ENCODE measurements at places on chromosomes 12 and 14.

GRCh38 chr14:47102472-47102871, 450.9 kb upstream of the RPL10L start:
- DNase-seq: peak; percentile 22

DNA sequence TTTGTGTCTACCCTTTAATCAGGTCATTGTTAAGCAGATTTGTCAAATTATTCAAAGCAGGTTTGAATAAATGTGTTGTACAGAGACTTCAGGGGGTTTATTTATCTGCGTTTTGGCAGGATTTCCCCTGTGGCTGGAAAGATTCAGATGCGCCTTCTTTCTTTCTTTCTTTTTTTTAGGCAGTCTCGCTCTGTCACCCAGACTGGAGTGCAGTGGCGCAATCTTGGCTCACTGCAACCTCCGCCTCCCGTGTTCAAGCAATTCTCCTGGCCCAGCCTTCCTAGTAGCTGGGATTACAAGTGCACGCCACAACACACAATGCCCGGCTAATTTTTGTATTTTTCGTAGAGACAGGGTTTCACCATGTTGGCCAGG, 6.3 kb upstream of the NANOGNB start:
- no peak for DNase-seq

DNA sequence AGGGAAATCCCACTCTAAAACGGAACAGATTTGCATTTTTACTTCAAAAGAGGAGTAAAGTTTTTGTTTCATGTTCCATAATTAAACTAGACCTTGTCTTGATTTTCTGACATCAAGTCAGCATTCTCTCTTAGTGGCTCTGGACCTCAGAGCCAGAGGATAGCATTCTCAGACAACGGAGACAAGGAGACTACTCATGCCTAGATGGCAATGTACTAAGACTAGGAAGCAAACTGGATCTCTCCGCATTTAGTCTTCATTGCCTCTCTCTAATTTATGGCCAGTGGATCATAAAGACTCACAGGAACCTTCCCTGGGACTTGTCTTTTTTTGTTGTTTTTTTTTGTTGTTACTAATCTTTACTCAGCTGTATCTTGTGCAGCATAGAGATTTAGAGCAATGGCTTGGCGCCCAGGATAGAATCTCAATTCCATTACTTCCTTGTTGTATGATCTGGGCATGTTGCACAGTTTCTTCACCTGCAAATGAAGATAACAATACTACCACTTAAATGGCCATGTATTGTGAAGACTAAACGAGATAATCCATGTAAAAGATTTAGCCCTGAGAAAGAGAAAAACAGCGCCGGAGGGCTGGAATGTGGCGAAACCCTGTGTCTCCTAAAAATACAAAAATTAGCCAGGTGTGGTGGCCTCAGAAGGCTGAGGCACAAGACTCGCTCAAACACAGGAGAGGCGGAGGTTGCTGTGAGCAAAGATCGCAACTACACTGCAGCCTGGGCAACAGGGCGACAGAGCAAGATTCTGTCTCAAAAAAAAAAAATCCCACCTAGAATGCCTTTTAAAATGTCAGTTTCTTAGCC, 4.0 kb upstream of the GEMIN2 start:
- DNase-seq: no peak

DNA sequence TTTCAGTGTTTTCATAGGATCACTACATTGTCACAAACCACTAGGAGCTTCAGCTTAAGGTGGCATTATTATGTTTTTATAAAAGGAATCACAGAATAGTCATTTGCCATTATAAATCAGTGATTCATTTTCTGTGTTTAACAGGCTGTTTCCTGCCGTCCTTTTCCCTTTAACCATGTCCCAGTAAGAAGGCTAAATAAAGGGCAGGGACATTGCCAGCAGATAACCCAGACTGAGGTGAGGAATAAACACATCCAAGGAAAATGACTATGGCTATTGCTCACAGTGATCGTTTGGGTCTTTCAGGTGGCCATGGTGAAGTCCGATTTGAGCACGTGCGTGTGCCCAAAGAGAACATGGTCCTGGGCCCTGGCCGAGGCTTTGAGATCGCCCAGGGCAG, 17.9 kb upstream of the ALDH2 start:
- DNase-seq: no peak

GRCh38 chr12:10716704-10717315, 6.3 kb downstream of the YBX3 start:
- DNase-seq: no peak

DNA sequence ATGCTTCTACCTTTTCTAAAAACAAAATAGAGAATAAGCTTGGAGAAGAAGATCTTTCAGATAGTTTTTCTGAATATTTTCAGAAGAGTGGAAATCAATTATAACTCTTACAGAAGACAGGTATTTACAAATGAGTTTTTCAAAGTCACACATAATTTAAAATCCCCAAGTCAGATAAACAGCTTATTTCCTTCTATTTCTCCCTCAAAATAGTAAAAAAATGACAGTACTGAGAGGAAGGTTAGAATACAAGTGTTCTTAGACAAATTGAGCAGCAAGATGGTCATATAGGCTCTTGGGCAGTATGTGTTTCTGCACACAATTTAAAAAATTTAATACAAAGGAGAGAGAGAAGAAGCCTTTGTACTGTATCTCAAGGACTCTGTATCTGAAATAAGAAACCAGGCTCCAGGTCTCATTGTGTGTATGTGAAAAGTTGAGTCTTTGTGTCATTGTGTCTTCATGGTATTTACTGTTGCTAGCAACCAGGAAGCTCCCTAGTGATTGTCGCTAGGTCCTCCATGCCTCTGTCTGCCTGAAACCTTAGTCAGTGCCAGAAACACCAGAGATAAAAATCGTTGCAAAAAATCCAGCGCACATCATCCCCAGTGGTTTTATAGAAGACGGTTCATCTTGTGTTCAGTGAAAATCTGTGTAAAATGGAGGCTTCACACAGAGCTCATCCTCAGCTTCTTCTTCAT, 12.9 kb upstream of the TUBA1A start:
- peak; percentile 54 for DNase-seq

DNA sequence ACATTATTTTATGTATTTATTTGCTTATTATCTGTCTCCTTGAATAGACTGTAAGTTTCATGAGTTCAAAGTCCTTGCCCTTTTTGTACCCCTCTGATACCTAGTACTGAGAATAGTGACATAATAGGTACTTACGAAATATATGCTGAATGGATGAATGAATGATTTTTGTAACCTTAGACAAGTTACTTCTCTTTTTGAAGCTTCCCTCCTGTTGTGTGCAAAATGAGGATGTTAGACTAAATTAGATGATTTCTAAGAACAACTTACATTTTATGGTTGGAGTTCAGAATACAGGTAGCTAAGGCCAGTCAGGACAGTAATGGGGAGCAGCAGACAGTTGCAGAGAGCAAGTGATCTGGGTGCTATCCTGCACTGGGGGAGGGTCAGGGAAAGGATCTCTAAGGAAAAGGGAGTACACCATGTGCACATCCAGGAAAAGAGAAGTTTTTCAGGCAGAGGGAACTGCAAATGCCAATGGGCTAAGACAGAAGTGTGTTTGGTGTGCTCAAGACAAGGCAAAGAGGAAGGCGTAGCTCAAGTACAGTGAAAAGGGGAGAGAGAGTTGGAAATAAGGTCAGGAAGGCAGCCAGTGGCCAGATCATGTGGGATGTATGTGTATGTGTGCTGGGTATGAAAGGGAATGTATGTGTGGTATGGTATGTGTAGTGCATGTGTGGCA, 59.4 kb upstream of the AMIGO2 start:
- peak; percentile 47 for DNase-seq

DNA sequence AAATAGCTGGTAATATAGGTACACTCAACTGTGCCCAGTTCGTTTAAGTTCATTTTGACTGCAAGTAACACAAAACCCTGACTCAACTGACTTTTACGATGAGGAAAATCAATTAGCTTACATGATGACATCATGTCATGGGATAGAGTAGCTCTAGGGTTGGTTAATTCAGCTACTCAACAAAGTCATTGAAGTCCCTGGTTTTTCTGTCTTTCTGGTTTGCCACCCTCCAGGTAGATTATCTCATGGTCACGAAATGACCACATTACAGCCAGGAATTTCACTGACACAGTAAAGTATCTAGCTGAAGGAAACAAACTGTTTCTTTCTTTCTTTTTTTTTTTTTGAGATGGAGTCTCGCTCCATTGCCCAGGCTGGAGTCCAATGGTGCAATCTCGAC, 68.5 kb upstream of the FUT8 start:
- no peak for DNase-seq

DNA sequence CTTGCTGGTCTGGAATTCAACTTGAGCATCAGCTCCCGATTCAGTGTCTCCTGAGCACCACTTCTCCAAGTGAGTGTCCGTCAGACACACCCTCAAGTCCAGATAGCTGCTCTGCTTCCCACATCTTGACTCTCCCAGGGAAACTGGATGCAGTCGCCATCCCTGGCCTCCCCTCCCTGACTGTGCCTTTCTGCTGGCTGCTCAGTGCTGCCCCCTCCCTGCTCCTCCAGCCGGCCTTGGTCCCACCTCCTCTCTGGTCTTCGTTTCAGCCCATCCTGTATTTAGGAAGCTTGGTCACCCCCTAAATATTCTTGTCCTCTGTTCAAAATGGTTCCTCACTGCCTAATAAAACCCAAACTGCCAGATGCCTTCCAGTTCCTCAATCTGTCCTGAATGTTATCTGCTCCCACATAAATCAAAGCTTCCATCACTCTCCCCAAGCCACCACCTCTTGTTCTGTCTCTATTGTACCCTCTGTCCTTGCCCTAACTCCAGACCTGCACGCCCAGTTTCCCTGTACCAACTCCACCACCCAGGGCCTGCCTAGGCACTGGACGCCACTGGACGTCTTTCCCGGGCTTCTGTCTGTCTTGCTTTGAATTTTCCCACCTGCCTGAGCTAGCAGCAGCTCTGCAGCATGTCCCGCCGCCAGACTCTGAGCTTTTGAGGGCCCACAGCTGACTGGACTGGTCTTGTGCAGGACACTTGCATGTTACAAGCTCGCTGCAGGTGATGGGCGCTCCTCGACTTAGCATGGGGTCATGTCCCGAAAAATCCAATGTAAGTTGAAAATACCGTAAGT, 33.8 kb downstream of the CCDC92 start:
- peak; percentile 18 for DNase-seq

GRCh38 chr12:32897281-32897610, 669 bp upstream of the PKP2 start:
- peak; percentile 18 for DNase-seq

GRCh38 chr14:90508536-90509254, 111.9 kb downstream of the CALM1 start:
- peak; percentile 67 for DNase-seq

DNA sequence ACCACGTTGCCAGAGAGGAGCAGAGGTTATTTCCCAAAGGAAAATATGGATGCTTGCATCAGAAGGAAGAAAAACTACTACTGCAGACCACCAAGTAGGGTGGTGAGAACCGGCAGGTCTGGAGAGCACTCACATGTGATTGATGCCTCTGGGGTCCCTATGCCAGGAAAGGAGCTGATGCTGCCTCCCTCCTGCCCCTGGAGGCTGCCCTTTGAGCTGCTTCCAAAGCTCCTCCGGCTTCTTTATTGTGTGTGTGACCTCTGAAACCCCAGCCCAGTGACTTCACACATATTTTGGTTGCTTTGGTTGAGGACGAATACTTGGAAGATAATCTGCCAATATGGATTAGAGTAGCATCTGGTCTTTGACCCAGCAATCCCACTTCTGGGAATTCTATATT, 133.4 kb downstream of the AACS start:
- no peak for DNase-seq

DNA sequence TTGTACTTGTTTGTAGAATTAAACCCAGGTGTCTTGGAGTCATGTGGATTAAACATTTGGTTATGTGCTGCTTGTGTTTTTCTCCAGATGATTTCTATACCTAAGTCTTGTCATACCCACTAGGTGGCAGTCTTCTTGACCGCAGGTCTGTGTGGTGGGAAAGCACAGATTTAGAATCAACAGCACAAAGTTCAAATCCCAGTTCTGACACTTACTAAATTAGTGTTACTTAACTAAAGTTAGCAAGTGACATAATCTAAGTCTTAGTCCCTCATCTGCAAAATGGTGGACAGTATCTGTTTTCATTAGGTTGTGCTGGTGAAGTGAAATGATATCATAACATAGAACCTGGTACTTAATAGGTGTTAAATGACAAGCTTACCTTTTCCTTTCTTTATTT, 151.0 kb upstream of the ARHGAP5 start:
- peak; percentile 77 for DNase-seq

GRCh38 chr14:20632831-20633691, 8.4 kb downstream of the OR6S1 start:
- DNase-seq: peak; percentile 92

GRCh38 chr12:5807090-5807414, 138.0 kb downstream of the ANO2 start:
- no peak for DNase-seq

- DNase-seq: no peak
Measured at GRCh38 chr12:107536613-107537012, 149.0 kb upstream of the PWP1 start.

DNA sequence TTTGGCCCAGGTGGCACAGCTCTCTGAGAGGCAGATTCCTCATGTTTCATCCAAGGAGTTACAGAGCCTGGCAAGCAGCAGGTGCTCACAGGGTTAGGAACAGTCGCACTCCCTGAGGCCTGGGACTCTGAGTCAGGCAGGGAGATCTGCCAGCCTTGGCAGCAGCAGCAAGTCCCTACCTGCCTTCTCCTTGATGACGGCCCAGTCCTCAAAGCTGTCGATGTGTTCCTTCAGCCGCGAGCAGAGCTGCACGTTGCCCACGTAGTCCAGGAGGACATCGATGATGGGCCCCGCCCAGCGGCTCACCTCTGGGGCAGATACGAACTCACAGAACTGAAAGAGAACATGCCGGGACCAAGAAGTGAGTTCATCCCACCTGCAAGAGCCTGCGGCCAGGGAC, 10.4 kb downstream of the FAM181A start:
- DNase-seq: no peak

DNA sequence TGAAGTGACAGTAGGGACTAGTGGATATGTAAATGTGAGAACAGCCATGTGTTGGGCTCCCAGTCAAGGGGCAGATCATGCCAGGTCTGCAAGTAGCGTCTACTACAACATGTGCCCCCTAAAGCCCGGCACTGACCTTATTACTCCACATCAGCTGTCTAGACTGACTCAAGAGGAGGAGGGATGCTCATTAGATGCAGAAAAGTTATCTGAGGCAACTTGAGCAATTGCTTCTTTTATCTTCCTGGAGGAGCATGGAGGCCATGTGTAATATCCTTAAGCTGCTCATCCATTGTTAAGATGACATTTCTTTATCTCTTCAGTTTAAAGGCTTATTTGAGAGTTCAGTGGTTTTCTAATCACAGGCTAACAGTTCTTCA, 404.7 kb upstream of the FLRT2 start:
- peak; percentile 0 for DNase-seq

DNA sequence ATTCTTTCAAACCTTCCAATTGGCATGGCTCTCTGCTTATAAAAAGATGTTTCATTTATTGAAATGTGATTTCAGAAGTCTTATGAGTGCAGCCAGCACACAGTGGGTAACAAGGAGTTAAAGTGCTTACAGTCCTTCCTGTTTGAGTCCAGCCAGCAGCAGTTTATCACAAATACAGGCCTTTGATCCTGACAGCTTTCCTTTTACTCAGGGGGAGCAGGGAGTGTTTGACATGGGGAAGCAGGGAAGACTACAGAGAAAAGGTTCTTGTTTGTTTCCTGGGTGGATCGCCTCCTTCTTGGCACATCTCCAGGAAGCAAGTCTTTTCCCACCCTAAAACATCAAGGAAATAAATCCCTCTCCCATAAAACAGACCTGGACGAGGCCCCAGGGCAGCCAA, 216.1 kb downstream of the MSRB3 start:
- DNase-seq: no peak
